ENCODE measurements at places on chromosomes 4 and X.

GRCh38 chr4:22733816-22734215 is 41.1 kb downstream of the GBA3 start:
- DNase-seq, result no peak

DNA sequence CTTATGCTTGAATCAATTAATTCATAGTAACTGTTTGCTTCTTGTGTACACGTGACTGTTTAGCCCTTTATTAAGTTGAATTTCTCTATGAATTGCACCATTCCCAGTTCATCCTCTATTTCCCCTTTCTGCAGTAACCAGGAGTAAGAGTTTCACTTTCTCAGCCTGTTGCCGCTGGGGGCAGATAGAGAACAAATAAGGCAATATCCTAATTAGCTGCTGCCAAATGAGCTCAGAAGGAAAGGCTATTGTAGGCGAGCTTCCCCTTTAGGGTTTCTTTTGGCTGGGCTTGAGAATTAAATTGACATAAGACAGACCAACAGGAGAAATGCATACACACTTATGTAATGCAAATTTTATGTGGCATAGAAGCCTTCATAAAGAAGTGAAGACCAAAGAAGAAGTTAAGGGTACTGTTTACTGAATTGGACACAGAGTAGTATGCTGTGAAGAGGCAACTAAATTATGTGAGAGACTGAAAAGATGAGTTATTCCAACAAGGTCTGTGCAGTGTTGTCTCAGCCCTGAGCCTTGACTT is 1594.7 kb downstream of the TECRL start:
- DNase-seq, result no peak

GRCh38 chrX:69158166-69158980 is 6.9 kb downstream of the PJA1 start:
- no peak for DNase-seq

DNA sequence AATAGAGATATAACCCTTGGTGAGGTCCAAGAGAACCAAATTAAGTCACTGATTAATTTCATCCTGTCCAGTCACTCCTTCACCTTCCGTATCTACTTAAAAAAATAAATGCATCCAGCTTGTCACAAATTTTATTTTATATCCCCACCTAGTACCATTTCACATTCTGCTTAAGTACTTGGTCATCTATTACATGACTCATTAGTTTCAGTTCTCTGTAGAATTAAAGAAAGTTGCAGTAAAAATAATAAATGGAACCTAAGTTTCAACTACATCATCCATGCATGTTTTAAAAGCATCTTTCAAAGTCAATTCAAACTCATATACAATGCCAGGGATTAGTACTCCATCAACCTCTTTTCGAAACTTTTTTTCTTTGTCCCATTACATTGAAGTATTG is 130.2 kb downstream of the SH2D1A start:
- DNase-seq, result no peak

DNA sequence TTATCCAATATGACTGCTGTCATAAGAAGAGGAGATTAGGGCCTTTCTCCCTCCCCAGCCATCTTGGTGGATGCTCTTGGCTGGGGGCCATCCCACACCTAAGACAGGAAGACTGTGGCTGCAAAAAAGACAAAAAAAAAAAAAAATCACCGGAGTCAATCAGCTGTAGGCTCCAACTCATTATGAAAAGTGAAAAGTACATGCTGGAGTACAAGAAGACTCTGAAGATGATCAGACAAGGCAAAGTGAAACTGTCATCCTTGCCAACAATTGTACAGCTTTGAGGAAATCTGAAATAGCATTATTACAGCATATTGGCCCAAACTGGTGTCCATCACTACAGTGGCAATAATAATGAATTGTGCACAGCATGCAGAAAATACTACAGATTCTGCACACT is 5.2 kb downstream of the EGFL6 start:
- DNase-seq, result no peak

DNA sequence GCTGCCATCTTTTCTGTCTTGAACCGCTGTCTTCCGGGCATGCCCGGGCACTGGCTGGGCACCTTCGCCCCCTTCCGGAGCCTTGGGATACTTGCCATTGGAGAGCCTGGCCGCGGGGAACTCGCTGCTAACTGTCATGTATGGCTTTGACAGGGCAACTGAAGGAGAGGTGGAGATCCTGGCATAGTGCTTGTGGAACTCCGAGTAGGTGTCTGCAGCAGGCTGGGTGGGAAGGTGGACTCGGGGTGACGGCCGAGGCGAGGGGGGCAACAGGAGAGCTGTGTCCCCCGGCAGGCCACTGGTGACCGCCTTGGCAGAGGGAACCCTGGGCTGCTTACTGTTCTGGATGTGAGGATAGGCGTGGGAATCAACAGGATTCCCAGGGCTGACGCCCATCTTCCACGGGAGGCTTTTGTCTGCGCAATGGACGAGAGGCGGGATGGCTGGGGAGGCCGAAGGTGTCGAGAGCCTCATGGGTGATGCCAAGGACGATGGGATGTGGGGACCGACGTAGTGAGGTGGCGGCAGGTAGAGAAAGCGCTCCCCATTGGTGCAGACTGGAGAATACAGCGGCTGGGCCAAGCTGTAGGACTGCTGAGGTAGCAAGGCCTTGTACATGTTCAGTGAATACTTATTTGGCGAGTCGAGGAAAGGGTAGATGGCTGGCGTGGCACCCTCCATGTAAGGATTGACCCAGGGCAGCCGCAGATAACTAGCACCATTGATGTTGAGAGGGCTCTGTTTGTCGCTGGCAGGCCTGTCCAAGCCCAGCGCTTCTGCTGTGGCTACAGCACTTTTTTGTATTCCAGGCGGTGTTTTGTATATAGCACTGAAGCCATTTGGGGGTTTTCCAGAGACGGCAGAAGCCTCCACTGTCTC is 23.4 kb downstream of the BCOR start:
- DNase-seq, result no peak

- DNase-seq, result no peak
These were observed 19.5 kb downstream of the KIAA0232 start for GRCh38 chr4:6802025-6802424.

- no peak for DNase-seq
These were observed 78.0 kb downstream of the GUCY2F start for GRCh38 chrX:109403922-109404321.

DNA sequence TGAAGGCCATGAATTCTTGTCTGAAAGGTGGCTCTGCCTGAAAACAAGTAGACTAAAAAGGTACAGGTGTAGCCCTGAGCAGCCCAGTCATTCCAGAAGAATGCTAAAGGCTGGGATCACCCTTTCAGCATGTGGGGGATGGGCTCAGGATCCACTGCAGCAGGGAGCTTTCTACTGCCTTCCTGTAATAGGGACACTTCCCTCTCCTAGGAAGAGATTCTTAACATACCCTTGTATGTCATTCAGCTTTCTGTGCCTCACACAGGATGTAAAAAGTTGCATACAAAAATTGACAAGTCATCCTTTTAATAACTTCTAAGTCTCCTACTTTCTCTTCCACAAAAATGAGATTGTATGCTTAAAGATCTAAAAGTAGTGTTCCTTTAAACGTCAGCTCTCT is 123.3 kb downstream of the ZNF518B start:
- DNase-seq, result no peak

GRCh38 chr4:146124023-146124680 is 51.4 kb upstream of the LSM6 start:
- DNase-seq, result no peak

- no peak for DNase-seq
These were observed 29.9 kb downstream of the ZFP42 start for GRCh38 chr4:188025476-188025875.

GRCh38 chr4:162061214-162061613 is 102.6 kb downstream of the FSTL5 start:
- no peak for DNase-seq

- DNase-seq, result no peak
These were observed 19.5 kb downstream of the TRPC3 start for GRCh38 chr4:121932212-121932974.

DNA sequence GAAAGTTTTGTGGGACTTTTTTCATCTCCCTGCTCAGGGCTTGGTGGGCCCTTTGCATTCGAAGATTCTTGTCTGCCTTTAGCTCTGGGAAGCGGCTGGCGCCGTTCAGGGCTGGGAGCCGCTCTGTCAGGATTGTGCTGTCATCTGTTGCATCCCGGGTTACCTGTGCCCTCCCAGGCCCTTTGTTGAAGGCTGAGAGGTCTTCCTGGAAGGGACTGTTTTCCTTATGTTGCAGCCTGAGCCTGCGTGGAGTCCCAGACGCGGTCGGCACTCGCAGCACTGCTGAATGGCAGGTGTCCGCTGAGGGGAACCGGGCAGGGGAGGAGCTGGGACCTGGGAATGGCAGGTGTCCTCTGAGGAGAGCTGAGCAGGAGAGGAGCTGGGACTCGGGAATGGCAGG is 15.9 kb downstream of the RGS12 start:
- DNase-seq, result no peak

- peak; percentile 23 for DNase-seq
These were observed 1.3 kb downstream of the CAMK2D start for GRCh38 chr4:113760094-113760794.

GRCh38 chr4:88672987-88673386 is 24.6 kb downstream of the NAP1L5 start:
- peak; percentile 1 for DNase-seq

GRCh38 chr4:184370711-184371389 is 103.5 kb downstream of the IRF2 start:
- DNase-seq, result no peak

DNA sequence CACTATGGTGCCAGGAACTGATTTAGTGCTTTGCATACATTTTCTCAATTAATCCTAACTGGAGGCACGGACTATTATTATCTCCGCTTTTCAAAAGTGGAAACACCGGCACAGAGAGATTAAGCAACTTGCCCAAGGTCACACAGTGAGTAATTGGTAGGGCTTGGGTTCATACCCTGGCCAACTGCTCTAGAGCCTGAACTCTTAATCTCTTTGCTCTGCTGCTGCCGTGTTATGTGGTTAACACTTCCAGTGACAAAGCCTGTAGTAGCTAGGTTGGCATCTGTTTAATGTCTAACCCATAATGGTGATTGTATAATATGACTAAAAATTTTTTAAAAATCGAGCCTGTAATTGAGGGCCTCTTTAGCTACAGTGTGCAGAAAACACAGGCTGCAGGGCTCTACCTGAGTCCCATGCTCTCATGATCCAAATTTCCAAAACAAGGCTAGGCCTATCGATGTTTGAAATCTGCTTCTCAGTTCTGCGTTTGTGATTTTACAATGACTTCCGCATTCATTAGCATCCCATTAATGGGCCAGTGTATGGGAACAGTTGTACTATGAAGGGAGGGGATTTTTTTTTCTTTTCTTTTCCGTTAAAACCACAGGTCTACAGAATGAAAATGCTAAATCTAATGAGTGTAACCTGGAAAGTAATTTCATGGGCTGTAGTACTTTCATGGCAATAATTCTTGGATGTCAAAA is 219.3 kb upstream of the JADE1 start:
- no peak for DNase-seq

DNA sequence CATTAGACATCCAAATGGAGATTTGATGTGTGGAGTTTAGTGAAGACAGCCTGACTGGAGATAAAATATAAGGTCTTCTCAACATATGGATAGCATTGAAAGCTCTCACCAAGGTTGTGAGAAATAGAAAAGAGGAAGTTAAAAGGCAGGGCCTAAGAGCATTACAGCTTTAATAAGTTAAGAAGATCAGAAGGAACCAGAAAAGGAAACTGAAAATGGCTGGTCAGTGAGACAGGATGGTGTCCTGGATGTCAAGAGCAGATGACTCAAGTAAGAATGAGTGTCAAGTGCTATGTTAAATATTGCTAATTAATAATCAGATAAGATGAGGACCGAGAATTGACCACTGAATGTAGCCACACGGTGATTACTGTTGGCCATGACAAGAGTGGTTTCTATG is 642.9 kb downstream of the STPG2 start:
- no peak for DNase-seq

- DNase-seq, result no peak
These were observed 19.4 kb upstream of the AGA start for GRCh38 chr4:177461606-177462005.

DNA sequence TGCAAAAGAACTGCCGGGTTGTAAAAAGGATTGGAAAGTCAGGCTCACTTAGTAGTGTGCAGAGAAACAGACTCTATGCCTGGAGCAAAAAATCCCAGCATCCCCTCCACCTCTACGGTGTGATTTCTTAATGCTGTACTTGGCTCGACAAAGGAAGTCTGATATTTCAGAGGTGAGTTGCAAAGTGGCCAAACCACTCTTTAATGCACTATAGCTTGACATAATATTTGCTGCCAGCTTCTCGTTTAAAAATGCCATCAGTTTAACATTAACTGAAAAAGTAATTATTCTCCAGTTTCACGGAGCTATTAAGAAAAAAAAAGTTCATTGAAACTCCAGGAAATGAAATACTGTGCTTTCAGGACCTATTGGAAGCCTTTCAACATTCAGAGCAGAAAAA is 448.3 kb upstream of the ZFP42 start:
- DNase-seq, result no peak

DNA sequence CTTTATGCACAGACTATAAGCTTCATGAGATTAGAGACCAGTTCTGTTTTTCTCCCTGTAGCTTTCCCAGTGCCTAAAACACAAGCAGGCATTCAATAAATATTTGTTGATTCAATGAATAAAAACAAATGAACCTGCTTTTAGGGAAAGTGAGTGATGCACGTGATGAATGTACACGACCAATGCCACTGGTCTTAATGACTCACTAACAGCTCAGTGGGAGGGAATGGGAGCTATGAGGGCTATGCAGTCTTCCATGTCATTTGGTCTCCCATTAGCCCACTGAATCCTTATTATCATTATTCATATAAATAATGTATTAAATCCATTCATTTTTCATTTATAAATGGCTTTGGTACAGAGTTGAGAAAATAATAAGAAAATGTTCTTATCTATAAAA is 247.4 kb downstream of the FBXO8 start:
- DNase-seq, result no peak

- DNase-seq, result no peak
These were observed 198.8 kb upstream of the DCAF8L1 start for GRCh38 chrX:28180096-28180495.

DNA sequence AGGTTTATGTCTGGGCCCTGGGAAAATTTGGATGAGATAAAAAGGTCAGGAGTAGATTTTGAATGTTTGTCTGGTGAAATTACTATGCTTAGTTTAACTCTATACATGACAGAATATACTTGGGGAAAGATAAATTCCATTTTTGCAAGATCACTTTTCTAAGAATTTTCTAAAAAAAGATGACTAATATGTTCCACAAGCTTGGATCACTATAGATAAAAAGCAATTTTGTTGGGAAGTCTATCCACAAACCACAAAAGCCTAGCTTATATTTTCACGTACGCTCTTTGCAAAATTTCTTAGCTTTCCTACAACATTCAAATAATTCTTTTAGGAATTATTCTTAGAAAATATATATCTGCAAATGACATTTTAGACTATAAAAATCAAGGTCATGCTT is 20.6 kb upstream of the COQ2 start:
- DNase-seq, result no peak

All from substantia nigra (tissue), 51 donors.